ENCODE measurements at places on chromosomes 5 and 9.

DNA sequence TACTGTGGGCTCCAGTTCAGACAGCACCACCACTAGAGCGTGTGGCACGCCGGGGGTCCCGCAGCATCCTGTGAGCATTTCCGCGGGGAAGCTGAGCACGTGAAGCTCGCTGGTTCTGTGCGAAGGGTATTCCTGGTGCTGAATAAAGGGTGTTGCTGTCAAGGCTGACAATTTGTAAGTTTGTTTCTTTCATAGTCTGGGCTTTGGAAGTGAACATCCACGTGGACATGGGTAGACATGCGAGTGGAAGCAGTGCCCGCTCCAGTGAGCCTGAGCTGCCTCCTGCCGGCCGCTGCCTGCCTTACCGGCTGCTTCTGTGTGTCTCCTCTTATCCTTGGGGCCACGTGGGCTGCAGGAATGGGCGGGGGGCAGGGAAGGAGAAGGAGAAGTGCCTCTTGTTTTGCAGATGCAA, 14.7 kb downstream of the NDUFS6 start:
- peak; percentile 18 for DNase-seq

GRCh38 chr5:58064801-58065200, 395.1 kb downstream of the PLK2 start:
- DNase-seq, result no peak

- no peak for DNase-seq
These were observed 79.2 kb downstream of the OTULIN start for GRCh38 chr5:14743601-14744295.

DNA sequence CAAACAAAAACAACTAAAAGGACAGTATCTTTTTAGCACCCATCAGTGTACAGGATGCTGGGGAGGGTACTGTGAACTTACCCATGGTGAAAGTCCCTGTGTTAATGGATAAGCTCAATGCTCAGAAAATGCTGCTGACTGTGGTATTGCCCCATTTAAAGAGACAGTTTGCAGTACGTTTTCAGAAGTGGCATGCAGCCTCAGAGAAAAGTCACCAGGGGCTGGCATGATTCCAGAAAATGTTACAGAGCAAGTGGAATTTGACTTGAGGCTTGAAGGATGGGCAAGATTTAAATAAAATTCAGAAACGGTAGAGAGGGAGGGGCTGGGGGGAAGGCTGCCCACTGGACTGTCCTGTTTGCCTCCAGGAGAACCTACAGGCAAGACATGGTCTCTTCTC, 7.2 kb downstream of the S1PR3 start:
- DNase-seq, result no peak

- DNase-seq, result no peak
These were observed 13.8 kb downstream of the SNX30 start for GRCh38 chr9:112764344-112764743.

DNA sequence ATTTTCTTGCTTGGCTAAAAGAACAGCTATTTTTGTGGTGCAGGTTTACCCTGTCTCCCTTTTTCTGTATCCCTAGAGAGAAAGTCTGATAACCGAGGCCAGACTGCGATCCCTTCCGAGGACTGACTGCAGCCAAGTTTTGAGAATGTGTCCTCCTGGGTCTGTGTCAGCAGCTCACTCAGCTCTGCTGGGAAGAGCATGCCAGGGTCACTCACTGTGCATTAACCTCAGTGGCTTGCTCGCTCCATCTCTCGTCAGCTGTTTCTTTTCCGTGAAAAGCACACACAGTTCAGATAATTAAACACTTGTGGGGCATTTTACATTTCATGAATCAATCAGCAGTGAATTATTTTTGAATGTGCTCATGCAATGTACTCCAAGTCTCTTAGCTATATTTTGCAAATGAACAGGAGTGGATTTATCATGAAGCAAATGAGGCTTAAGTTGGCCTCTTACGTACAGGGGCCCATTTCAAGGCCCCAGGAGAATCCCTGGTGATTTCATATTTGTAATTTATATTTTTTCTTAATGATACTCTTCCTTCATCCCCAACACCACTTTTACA, 252.1 kb downstream of the SMARCA2 start:
- DNase-seq, result no peak

GRCh38 chr5:42953041-42953440, 87.1 kb downstream of the ANXA2R start:
- no peak for DNase-seq

GRCh38 chr9:21333226-21333625, 2.0 kb downstream of the KLHL9 start:
- DNase-seq, result no peak

DNA sequence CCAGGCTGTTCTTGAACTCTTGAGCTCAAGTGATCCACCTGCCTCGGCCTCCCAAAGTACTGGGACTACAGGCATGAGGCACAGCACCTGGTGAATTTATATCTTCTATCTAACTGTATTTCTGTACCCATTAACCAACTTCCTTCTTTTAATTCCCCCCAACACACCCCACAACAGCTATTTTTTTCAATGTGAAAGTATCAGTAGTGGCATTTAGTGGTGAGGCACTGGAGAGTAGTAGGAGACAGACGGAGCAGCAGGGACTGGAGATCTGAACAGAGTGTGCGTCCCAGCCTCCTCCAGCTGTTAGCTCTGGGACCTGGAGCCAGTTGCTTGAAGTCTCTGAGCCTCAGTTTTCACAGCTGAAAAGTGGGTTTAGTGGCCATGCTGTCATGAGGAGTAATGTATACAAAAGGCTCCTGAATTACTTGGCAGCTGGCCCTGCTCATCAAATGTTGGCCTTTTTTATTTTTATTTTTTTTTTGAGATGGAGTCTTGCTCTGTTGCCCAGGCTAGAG, 11.0 kb upstream of the EEIG1 start:
- DNase-seq, result no peak
